H9 (cell line): ENCODE measurements at places on chromosomes 6 and 20. TPM values are rescaled to one million over a fixed set of nuclear protein-coding genes. Genes with fewer than 3 reads are reported as not detected.

The SYCP2L gene
- total RNA-seq: 3.5 and 4.3 TPM in 2 replicates

The ACTR5 gene
- total RNA-seq: 14.0 and 14.1 TPM in 2 replicates

The VWA7 gene
- 2.5 TPM in 2 replicates for total RNA-seq

The KHDRBS2 gene
- 2.7 and 3.0 TPM in 2 replicates for total RNA-seq

The AVP gene
- total RNA-seq: not detected in 2 replicates

The LY6G5B gene
- 21.3 and 21.6 TPM in 2 replicates for total RNA-seq

The CAGE1 gene
- 0.28 TPM in 1 of 2 replicates, not detected in the other for total RNA-seq

The HLA-DMA gene
- 6.6 and 7.5 TPM in 2 replicates for total RNA-seq

The LAMP5 gene
- 0.35 and 0.42 TPM in 2 replicates for total RNA-seq

The PRICKLE4 gene
- 0.68 and 0.70 TPM in 2 replicates for total RNA-seq

The TUBB2B gene
- 317 and 320 TPM in 2 replicates for total RNA-seq

The RIPOR2 gene
- total RNA-seq: 5.0 and 5.1 TPM in 2 replicates

The GGTLC1 gene
- not detected in 2 replicates for total RNA-seq

The OPRM1 gene
- not detected in 2 replicates for total RNA-seq

- DNase-seq: no peak
Observed at GRCh38 chr20:59411170-59411569, 110.8 kb downstream of the EDN3 start.

DNA sequence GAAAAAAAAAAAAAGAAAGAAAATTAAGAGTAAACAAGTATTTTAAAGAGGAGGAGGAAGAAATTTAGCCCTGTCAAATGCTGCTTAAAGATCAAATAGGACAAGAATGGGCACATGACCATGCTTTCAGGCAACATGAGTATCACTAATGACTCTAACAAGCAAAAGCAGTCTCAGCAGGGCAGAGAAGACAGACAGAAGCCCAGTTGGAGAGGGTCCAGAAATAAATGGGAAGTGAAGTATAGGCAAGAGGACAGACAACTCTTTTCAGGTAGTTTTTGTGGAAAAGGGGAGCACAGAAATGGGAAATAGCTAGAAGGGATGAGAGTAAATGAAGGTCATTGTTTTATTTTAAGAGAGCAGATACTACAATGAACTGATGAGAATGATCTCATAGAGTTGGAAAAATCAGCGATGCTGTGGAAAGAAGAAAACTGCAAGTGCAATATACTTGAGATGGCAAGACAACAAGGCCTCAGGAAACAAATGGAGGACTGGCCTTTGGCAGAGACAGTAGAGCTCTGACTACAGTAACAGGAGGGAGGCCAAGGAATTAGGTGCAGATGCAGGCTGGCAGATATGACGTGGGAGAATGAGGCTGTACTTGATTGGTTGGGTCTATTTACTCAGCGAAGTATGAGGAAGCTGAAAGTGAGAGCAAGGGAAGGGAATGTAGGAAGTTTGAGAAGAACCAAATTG lies 40.3 kb downstream of the KIF6 start:
- no peak for DNase-seq

GRCh38 chr6:21824431-21825177 lies 231.1 kb downstream of the SOX4 start:
- DNase-seq: no peak

GRCh38 chr6:169084067-169084466 lies 169.6 kb downstream of the THBS2 start:
- DNase-seq: no peak

- DNase-seq: no peak
Observed at GRCh38 chr6:125859727-125860126, 69.0 kb downstream of the NCOA7 start.

- no peak for DNase-seq
Observed at GRCh38 chr6:71033890-71034289, 77.0 kb upstream of the B3GAT2 start.

GRCh38 chr6:79574630-79575225 lies 37.5 kb upstream of the LCA5 start:
- DNase-seq: peak; percentile 39

GRCh38 chr6:138956244-138956924 lies 31.7 kb downstream of the REPS1 start:
- DNase-seq: no peak

DNA sequence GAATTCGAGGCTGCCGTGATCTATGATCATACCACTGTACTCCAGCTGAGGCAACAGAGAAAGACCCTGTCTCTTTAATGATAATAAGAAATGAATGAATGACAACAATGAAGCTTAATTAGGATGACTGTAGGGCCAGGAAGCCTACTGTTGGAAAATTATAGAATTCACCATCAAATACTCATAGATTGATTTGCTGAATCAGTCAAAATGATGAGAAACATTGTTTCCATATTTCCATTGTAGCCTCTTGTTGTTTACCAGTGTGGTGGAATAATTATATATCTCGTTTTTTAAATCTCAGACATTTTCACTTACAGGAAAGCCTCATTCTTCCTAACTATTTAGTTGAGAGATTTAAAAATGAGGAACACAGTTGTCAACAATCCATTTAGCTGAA lies 96.2 kb downstream of the JAG1 start:
- DNase-seq: no peak

GRCh38 chr6:106026748-106027715 lies 59.1 kb upstream of the PRDM1 start:
- no peak for DNase-seq
